ENCODE measurements at places on chromosomes 2 and 18.

DNA sequence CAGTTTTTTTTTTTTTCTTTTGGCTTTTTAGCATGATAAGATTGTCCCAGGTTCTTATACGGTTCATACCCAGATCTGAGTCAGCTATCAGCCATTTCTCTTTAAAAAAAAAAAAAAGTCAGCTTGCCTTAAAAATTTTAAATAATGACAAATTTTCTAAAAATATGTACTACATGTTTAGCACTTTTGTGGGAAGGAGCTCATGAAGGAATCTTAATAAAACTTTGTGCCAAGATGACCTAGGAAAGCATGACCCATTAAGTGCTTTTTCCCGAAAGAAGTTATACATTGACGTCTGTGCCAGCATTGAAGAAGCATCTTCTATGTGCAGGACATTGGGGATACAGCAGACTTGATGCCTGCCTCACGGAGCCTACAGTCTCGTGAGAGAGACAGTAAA lies 4.5 kb upstream of the RBMS1 start:
- no peak for DNase-seq

DNA sequence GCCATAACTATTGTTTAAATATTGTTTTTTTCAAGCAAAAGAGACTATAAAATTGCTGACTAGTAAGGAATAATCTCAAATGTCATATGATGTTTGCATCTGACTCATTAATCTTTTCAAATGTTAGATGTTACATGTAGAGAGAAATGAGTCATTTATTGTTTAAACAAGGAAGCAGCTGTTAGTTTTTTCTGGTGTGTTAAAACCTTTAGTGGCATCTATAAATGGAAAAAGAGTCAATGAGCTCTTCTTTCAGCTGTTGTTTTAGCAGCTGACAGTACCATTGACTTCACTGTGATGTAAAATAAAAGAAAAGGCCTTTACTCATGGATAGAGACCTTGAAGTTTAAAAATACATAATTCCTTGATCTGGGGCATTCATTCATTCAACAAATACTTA lies 1.8 kb upstream of the KLHL41 start:
- no peak for DNase-seq

- DNase-seq, result no peak
Measured at GRCh38 chr2:152425765-152426727, 91.1 kb downstream of the FMNL2 start.

- DNase-seq, result no peak
Measured at GRCh38 chr2:229642371-229642770, 72.0 kb downstream of the DNER start.

DNA sequence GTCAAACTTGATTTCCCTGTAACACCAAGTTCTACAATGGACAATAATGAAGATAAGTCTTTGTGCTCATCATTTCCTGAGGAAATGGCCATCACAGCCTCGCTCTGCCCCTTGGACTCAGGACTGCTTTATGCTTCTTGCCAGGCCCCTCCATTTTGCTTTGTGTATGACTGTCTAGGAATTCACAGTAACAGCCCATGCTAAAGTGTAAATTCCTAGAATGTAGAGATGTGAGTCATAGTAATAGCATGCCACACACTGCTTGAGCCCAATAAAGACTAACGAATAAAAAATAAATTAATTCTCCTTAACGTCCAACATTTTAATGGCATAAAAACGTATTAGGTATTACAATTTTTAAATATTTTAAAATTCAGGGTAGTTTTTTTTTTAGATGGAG lies 226.5 kb downstream of the PID1 start:
- no peak for DNase-seq

- no peak for DNase-seq
Measured at GRCh38 chr2:202426751-202427150, 50.6 kb downstream of the BMPR2 start.

GRCh38 chr2:19682493-19682892 lies 219.3 kb downstream of the TTC32 start:
- DNase-seq, result no peak

- DNase-seq, result no peak
Measured at GRCh38 chr2:29035016-29035745, 39.1 kb downstream of the PCARE start.

DNA sequence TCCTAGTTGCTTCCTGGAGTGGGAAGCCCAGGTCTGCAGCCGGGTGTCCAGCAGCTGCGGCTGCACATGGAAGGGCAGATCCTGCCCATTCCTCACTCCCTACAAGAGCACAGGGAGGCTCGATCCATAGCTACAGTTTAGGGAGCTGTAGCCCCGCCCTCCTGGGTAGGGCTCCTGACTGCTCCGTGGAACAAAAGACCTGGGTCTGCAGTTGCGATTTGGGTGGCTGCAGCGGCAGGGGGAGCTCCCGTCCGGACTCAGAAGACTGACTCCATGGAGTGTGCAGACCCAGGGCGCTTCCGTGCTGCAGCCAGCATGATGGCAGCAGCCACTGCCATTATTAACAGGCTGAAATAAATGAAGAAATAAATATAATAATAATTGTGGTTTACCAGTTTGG lies 157.3 kb downstream of the CTNNA2 start:
- DNase-seq, result no peak

DNA sequence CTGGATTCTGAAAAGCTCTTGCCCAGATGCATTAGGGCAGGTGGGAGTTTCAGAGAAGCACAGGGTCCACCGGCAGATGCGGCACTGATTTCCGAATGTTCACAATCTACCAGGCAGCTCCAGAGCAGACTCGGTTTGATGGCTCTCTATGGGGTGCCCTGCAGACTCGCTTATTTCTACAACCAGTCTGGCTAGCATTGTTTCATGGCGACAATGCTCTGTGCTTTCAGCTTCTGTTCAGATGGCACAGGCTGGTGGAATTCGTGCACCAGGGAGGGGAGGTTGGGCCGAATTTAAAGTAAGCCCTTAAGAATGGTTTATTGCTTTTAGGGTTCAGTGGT lies 9.9 kb downstream of the MYT1L start:
- DNase-seq, result no peak

- no peak for DNase-seq
Measured at GRCh38 chr2:224023188-224023587, 15.9 kb downstream of the SERPINE2 start.

- DNase-seq, result no peak
Measured at GRCh38 chr2:145563741-145564615, 1044.1 kb upstream of the ZEB2 start.

GRCh38 chr2:232876161-232876977 lies 6.3 kb downstream of the SNORC start:
- peak; percentile 72 for DNase-seq

GRCh38 chr2:47073641-47074040 lies 81.5 kb downstream of the STPG4 start:
- no peak for DNase-seq
